Mesendoderm (in vitro differentiated cells): ENCODE measurements at places on chromosomes 12 and 14.

DNA sequence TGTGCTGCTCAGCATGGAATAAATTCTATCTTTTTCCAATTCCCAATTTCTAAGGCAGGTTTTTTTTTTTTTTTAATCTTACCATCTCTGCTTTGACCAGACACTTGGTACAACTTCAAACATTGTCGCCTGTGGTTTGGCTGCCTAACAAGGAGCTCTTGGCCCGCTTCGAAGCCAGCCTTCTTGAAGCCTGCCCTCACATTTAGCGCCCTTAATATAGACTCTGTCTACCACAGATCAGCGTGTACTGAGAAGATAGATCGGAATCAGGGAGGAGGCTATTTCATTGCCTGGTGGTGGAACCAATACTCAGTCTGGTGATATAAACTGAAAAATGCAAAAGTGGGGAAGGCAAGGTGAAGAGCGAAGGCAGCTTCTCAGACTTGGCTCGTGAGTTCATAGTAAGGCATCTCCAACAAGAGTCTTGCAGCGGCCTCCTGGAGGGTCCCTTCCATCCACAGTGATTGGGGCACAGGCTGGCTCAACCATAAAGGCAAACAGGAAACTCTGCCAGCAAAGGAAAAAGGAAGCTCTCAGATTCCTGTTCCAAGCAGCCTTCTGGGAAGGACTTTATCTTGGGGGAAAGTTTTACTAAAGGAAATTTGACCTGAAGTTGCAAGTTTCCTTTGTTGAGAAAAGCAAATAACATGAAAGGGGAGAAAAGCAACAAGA, 103.2 kb upstream of the BCL2L14 start:
- DNase-seq = no peak

DNA sequence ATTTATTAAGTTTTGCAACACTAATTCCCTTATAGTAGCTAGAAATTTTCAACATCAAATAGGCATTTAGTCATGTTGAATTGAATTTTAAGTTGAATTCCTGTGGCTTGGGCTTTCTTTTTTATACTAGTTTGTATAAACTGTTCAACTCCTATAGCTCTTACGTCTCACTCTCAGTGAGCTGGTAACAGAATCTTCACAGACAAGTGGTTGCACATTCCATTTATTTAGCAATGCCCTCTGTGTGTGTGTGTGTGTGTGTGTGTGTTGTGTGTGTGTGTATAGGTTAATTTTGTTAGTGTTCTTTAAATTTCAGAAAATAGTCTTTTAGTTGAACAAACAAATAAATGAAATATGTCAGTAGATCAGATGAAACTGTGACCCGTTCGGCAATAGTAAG, 425.0 kb downstream of the NPAS3 start:
- DNase-seq = no peak

DNA sequence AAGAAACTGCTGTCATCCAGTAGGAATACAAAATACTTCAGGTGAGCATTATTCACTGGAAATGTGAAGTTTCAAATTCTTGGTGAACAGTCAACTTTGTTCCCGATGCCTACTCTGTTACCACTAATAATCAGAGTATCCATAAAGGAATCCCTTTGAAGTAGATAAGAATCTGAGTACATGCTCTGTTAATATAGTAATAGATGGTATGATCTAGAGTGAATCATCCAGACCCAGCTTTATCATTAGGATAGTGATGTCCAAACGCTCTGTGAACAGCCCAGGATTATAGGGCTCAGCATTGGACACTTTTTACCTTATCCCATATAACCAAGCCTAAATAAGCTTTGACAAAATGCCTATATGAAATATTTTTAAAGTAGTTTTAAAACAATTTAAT, 33.3 kb downstream of the PPP2R3C start:
- DNase-seq = no peak

GRCh38 chr14:59100205-59100604, 88.3 kb upstream of the DAAM1 start:
- DNase-seq = no peak

DNA sequence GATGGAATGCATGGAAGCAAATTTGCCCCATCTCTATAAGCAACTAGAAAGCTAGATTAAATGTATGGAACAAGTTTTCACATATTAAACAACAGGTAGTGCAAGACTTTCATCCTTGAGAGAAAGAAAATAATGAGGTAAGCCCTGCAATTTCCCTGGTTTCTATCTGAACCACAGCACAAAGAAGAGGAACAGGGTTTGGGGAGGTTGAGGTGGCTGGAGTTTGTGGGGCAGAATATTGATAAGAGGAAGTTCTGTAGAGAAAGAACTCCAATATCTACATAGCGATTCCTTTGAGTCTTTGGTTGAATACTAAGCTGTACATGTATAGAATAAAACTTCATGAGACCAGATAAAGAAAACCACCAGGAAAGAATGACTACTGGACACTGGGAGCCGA, 96.3 kb upstream of the CCND2 start:
- no peak for DNase-seq

DNA sequence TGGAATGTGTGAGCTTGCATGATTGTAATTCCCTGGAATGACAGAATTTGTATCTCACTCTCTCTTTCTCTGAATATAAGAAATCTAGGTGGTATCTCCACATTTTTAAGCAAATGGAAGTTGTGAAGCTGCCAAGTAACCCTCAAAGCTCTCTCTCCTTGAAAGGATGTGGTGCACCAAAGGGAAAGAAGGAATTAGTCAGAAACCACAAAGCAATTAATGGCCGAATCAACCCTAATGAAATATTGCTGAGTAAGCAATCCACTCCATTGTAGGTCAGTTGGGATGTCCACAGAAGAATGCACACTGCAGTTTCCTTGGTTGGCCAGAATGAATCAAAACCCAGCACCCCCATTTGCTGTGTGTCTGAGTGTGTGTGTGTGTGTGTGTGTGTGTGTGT, 153.5 kb downstream of the KCNA5 start:
- DNase-seq = no peak

GRCh38 chr12:107631715-107632114, 53.9 kb upstream of the PWP1 start:
- DNase-seq = peak; percentile 27

GRCh38 chr12:104604070-104604994, 147.6 kb downstream of the CHST11 start:
- DNase-seq = peak; percentile 89

GRCh38 chr12:49616533-49617219, 6.7 kb upstream of the PRPF40B start:
- no peak for DNase-seq
